Bladder microvascular endothelial cell (primary cell): ENCODE measurements at places on chromosomes 6 and 20. TPM values are rescaled to one million over a fixed set of nuclear protein-coding genes. Genes with fewer than 3 reads are reported as not detected.

The DNMT3B gene
- 1.7 and 4.0 TPM in 2 replicates for total RNA-seq

The BTNL2 gene
- total RNA-seq: not detected in 2 replicates

The LAMA2 gene
- 0.81 and 1.2 TPM in 2 replicates for total RNA-seq

The ASXL1 gene
- total RNA-seq: 29.5 and 74.8 TPM in 2 replicates

The GPR6 gene
- total RNA-seq: not detected in 2 replicates

The YIPF3 gene
- 86.9 and 201 TPM in 2 replicates for total RNA-seq

The KCNQ5 gene
- under 0.01 TPM in 2 replicates for total RNA-seq

The ZNF165 gene
- total RNA-seq: 0.13 and 0.16 TPM in 2 replicates

The GSTA3 gene
- not detected in 2 replicates for total RNA-seq

The CTAGE9 gene
- not detected in 2 replicates for total RNA-seq

The NHSL1 gene
- 13.4 and 63.3 TPM in 2 replicates for total RNA-seq

The DSN1 gene
- total RNA-seq: 21.0 and 22.8 TPM in 2 replicates

The HFE gene
- 2.6 and 3.6 TPM in 2 replicates for total RNA-seq

The ROS1 gene
- not detected in 2 replicates for total RNA-seq

The APOM gene
- 0.16 and 0.25 TPM in 2 replicates for total RNA-seq

The HCK gene
- 0.06 TPM in 1 of 2 replicates, not detected in the other for total RNA-seq

The MYB gene
- 0.16 TPM in 1 of 2 replicates, not detected in the other for total RNA-seq

The EPPIN gene
- total RNA-seq: not detected in 2 replicates

The RAD21L1 gene
- not detected in 2 replicates for total RNA-seq

The TRIM40 gene
- total RNA-seq: not detected in 2 replicates

The PDYN gene
- not detected in 2 replicates for total RNA-seq

The TSPO2 gene
- not detected in 2 replicates for total RNA-seq

The ANGPT4 gene
- not detected in 2 replicates for total RNA-seq

The ARMC12 gene
- 0.50 TPM in 1 of 2 replicates, not detected in the other for total RNA-seq
